ENCODE measurements at places on chromosomes 1 and 21.

DNA sequence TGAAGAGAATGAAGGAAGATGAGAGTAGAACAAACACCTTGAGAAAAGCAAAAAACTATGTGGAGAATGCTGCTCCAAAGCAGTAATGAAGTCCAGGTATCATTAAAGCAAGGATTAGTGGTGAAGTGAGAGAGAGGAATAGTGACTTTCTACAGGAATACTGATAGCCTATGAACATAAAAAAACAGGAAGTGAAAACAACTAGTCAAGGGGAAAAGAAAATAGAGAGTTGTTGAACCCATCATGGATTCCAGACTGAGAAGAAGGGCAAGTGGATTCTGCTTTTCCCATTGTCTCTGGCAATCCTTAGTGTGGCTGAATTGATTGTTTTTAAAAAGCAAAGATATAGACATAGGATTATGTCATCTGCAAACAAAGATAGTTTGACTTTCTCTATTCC, 119.9 kb upstream of the LHX8 start:
- DNase-seq, result no peak

DNA sequence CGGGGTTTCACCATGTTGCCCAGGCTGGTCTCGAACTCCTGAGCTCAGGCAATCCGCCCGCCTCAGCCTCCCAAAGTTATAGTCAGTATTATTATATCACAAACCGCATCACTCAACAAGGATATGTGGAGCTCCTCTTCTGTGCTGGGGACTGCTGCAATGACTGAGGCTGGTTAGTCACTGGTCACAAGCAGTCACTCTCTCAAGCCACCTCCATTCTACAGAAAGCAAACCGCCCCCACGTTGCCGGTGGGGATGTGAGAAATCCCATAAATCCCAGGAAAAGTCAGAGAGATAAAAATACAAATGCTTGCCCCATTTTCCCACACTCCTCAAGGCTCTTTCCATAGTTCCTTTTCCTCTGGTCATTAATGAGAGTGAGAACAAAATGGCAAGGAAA, 155.7 kb downstream of the ADSS2 start:
- no peak for DNase-seq

DNA sequence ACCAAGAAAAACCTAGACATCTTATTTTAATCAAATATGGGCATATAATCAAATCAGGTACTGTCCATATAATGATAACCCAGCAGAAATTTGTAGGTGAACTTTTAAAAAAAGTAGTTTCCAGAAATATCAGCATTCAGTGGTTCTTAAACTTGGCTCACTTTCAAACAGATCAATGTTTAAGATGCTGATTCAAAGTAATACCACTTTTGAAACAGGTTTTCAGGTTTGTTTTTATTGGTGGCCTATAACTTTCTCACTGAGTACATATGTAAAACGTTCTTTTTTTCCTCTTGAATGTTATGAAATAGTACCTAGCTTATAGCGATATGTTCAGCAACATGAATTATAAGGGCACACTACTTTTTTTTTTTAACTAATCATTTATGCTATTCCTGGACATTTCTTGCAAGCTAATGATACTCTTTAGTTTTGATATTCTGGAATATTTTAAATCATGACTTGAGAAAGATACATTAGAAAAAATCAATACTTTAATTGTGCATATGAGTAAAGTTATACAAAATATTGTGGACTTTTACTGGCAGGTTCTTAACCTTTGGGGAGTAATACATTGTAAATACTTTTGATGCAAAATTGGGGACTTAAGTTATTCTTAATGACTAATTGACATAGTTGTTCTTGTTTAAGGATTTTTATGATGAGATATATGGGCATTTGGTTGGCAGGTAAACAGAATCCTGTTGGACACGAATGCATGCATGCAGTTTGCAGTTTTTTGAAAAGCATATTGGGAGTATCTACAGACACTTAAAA, 3.0 kb downstream of the NFIA start:
- no peak for DNase-seq

DNA sequence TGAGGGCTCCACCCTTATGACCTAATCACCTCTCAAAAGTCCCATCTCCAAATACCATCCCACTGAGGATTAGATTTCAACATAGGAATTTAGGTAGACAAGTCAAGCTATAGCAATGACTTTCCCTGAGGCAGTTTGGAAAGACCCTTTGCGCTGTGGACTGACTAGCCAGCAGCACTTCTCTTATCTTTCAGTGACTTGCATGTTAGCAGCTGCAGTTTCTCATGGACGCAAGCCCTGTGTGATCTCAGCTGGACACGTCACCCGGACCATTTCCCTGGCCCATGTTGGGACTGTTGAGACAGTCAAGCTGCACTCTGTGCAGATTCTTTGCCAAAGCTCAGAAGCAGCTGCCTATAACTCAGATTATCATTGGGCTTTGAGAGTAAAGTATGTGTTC, 408.1 kb upstream of the USP24 start:
- no peak for DNase-seq

DNA sequence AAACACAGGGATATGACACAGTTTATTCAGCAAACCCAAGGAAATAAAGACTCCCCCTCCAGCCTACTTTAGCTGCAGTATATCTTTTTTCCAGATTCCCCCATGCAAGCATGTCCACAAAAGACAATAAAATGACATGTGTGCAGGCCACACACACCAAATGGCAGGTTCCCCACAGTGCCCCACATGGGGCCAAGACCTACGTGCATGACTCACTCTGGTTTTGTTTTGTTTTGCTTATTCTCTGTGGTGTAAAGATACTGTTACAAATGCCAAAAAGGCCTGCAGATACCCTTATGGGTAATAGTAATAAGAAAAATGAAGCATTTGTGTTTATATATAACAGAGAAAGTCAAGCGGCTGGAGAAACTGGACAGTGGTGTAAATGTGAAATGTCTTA, 71.6 kb downstream of the RD3 start:
- DNase-seq, result no peak

- DNase-seq, result no peak
Measured at GRCh38 chr1:200488375-200489165, 78.7 kb upstream of the ZNF281 start.

- peak; percentile 24 for DNase-seq
Measured at GRCh38 chr1:113391649-113392271, 1.4 kb downstream of the MAGI3 start.

DNA sequence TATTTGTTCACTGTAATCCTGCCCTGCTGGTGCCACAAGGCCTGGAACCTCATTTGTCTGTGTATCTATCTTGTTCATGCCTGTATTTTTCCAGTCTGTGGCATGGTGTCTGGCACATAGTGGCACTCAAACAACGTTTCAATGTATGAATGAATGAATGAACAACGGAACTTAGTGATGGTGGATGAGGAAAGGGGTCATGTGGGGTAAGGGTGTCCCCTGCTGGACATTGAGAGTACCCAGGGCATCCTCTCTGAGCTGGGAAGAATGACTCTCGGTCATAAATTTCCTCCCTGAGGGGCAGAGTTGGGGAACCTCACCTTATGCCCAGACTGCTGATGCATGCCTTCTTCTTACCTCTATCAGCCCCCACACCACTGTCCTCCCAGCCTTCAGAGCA, 18.9 kb upstream of the ZNF683 start:
- DNase-seq, result no peak

GRCh38 chr1:33220676-33221384, 35.5 kb upstream of the ZNF362 start:
- DNase-seq, result no peak

GRCh38 chr1:214989341-214989740, 93.2 kb upstream of the KCNK2 start:
- no peak for DNase-seq

GRCh38 chr1:198681831-198682759, 43.3 kb downstream of the PTPRC start:
- DNase-seq, result peak; percentile 59

DNA sequence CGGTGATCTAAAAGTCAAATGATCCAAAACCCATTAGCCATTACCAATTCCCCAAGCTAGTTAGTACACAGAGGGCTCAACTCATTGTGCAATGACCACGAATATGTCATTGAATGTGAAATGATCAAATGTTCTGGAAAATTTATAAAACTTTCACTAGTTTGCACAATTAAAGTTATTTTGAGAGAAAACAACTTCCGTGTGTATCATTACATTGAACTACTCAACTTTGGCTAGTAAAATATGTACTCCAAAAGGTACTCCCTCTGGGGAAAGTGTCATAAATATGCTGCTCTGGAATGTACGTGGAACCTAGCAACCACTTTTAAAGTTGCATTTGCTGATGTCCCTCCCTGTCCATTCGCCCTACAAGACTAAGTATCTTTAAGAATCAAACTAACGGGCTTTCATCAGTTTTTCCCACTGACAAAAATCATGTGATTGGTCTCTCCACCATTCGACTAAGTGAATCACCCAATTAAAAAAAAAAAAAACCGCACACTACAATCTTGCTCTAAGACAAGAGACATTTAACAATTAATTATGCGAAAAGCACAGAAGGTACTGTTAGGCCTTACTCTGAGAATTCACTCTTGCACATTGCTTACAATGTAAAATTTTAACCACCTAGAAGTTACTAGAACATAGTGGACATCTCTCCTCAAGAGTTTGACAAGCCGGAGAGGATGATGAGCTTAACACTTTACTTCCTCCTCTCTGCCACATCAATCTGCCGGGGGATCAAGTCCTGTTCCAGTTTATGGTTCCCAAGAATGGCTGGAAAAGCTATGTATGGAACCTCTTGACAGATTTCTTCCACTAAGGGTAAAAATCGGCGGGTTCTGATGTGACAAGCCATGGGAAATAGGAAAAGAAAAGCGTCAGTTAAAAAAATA, 1.2 kb downstream of the ACBD3 start:
- no peak for DNase-seq
